NCI-H187 (cell line): ENCODE measurements at places on chromosomes 3 and 15.

DNA sequence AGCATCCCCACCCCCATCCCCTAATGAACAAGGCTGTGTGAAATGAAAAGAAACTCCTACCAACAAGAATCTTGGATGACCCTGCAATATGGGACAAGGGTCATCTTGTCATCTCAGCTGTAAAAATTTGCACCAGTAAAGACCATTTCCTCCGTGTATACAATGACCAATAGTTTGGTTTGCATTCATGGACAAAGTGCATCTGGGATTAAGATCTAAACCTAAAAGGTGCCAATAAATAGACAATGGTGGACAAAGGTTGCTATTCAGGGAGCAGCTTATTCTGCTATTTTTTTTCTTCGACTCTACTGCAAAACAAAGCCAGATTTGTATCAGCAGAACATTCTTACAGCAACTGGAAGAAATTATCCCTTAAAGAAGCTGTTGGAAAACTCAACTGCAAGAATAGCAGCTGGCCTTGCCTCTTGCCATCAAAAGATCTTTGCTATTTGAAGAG lies 8.0 kb downstream of the MGLL start:
- DNase-seq, result no peak

GRCh38 chr15:99932676-99933402 lies 199.6 kb upstream of the LYSMD4 start:
- DNase-seq, result no peak

DNA sequence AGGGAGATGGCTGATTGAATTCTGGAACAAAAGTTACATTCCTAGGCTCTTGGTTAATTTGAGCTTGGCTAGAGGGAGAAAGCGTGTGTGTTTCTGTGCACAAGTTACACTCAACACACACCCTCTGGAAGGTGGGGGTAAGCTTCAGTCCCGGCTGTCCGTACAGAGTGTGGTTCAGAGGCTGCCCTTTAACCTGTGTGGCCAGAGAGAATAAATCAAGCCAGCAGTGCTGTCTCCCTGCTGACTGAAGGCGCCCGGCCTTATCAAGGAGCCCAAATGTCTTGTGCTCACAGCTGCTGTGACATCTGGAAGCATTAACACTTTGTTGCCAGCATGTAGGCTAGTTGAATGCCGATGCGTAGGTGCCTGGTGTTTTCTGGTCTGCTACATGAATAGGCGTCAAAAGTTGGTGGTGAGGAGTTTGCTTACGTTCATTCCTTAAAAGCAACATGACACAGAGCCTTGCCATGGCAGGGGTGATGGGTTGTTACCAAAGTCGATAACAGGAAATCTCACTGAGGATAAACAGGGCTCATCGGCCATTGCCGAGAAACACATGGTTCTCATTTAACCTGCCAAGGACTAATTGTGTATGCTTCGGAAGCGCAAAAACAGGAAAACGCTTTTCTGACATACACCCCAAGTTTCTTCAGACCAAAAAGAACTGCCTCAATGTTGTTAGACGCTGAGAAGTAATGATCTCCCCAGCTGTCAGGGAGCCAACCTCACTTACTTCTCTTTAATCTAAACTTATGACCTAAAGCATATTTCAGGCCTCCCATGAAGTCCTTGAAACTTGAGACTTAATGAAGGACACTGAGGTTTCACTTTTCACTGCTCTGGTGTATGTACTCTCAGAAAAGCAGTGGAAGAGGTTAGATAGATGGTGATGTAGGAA lies 95.8 kb upstream of the CTDSPL start:
- DNase-seq, result no peak

DNA sequence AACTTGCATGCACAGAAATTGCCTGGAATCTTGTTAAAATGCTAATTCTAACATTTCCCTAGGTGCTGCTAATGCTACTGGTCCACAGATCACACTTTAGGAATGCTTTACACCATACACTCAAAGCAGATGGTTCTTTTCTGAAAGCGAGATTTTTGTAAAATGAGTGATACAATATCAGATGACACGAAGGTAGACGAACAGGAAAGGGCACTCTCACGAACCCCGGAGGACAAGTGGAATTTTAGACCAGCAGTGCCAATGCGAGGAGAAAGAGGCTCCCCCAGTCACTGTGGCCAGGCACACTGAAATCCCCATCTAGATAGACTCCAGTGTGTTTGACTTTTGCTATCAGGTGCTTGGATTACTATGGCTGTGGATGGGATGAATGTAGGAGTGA lies 21.0 kb downstream of the FAIM start:
- DNase-seq, result no peak

DNA sequence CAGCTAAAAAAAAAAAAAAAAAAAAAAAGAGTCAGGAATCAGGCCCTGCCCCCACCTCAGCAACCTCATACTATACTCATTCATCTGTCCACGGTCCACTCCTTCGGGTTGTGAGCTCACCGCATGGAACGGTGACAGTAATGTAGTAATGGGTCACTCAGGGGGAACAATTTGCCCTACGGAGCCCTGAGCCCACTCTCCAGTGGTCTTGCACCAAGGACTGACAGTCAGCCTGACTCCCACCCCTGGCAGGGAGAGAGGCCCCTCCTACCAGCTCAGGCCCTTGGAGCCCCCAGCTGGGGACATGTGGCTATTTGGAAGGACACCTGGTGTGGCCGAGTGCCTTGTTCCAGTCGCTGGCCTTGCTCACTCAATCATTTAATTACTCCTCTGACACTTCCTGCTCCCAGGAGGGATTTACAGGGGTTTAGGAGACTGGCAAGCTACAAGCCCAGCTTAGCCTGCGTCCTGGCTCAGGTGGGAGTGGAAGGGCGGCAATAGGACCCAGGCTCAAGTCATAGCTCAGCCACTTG lies 19.9 kb upstream of the CACNA2D2 start:
- DNase-seq, result no peak

- DNase-seq, result no peak
Observed at GRCh38 chr15:81268881-81269601, 54.9 kb downstream of the STARD5 start.

- no peak for DNase-seq
Observed at GRCh38 chr15:57284535-57284934, 91.8 kb upstream of the CGNL1 start.

DNA sequence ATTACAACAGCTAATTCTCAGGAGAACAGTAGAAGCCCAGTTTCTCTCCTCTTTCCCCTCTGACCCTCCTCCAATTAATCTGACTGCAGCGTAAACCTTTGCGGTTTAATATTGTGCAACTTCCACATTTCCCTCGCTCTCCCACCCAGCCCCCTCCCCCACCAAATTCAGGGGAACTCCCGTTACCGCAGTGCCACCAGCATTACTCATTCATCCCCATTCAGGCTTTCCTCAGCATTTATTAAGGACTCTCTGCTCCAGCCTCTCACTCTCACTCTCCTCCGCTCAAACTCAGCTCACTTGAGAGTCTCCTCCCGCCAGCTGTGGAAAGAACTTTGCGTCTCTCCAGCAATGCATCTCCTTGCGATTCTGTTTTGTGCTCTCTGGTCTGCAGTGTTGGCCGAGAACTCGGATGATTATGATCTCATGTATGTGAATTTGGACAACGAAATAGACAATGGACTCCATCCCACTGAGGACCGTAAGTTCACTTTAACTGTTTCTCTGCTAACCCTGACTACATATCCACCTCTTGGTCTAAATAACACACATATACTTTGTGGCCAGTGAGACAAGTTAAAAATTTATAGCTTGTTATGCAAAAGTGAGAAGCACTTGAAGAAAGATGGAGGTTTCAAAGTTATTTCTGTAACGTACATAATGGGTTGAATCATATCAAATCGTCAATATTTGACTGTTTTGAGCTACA lies at the start of gene PTX3:
PTX3 (plus strand) TSS at position 268 of the 709 bp plus-strand sequence; CDS start at position 352, 84 bp downstream.
- no peak for DNase-seq

DNA sequence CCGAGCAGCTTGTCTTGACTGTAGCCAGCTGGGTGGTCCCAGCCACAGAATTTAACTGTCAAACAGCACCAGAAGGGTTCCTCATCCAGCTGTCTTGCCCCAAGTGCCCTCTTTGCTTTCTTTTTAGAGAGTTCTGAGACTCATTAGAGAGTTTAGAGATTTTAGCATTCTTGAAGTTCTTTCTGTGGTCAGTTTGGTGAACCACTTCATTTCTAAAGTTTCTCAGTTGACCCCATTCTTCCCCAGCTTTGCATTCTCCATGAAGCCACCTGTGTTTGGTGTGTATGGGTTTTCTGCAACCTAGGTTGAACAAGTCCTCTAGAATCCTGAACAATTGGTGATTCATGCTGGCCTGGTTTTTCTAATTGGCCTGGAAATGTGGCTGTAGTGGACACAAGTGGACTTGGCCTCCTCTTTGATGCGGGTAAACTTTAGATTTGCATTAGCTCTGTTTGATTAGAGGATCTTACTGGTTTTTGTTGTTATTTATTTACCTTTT lies 33.7 kb downstream of the FLNB start:
- DNase-seq, result no peak
